ENCODE measurements at places on chromosomes 16 and 17. TPM values are rescaled to one million over a fixed set of nuclear protein-coding genes. Genes with fewer than 3 reads are reported as not detected.

Gene ALOX15B
- 0.17 TPM for total RNA-seq

Gene HAP1
- under 0.01 TPM for total RNA-seq

Gene SBK1
- total RNA-seq, result not detected

Gene HOXB4
- 5.8 TPM for total RNA-seq

Gene HMOX2
- total RNA-seq, result 53.1 TPM

Gene MYH10
- total RNA-seq, result 110 TPM

Gene MT1G
- not detected for total RNA-seq

Gene NIP7
- total RNA-seq, result 19.6 TPM

Gene FAM171A2
- 15.2 TPM for total RNA-seq

Gene OR4D1
- under 0.01 TPM for total RNA-seq

Gene CLEC19A
- not detected for total RNA-seq

Gene B9D1
- total RNA-seq, result 28.5 TPM

Gene OR3A3
- not detected for total RNA-seq

Data from smooth muscle cell of trachea (primary cell).